Effector memory CD8-positive, alpha-beta T cell (primary cell): ENCODE measurements at places on chromosomes 5 and 9.
A peak's percentile ranks its signal among the peaks of the same experiment; 100 is the strongest.

GRCh38 chr9:104961238-104961637 lies 33.3 kb upstream of the ABCA1 start:
- H3K4me1 ChIP-seq = peaks cover 8% of the 10 kb centered on the region
- H3K36me3 ChIP-seq = peaks cover 2% of the 10 kb centered on the region
- peak overlapping the region; percentile 17 for H3K27ac ChIP-seq
- peaks cover 9% of the 10 kb centered on the region for H3K27me3 ChIP-seq
- DNase-seq = peak; percentile 22

GRCh38 chr9:12920437-12920836 lies 145.6 kb downstream of the LURAP1L start:
- no peaks in the 10 kb centered on the region for H3K27me3 ChIP-seq
- H3K4me1 ChIP-seq = no peaks in the 10 kb centered on the region
- no peak overlapping the region for H3K4me3 ChIP-seq
- H3K27ac ChIP-seq = no peak overlapping the region
- no peak for DNase-seq

- no peaks in the 10 kb centered on the region for H3K27me3 ChIP-seq
- H3K4me3 ChIP-seq = peak overlapping the region; percentile 57
- H3K4me1 ChIP-seq = peaks cover 6% of the 10 kb centered on the region
- H3K36me3 ChIP-seq = no peaks in the 10 kb centered on the region
Measured at GRCh38 chr5:153555420-153556114, 65.1 kb downstream of the GRIA1 start.

- peaks cover 33% of the 10 kb centered on the region for H3K4me1 ChIP-seq
- H3K27ac ChIP-seq = no peak overlapping the region
- H3K4me3 ChIP-seq = no peak overlapping the region
- no peak for DNase-seq
- H3K36me3 ChIP-seq = peaks cover 20% of the 10 kb centered on the region
Measured at GRCh38 chr9:137676998-137677397, 58.2 kb downstream of the EHMT1 start.

DNA sequence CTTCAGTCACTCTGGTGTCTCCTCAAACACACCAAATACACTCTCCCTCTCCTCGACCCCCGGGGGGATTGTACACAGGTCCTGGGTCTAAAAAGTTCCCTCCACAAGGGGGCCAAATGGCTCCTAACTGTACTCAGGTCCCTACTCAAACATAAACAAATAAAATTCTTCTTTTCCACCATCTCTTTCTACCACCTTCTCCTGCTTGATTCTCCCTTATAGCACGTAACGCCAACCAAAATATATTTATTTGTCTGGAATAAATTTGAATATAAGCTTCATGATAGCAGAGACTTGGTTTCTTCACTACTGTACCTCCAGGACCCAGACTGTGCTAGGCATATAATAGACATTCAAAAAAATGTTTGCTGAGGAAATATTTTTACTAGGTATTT lies 21.4 kb downstream of the ZNF608 start:
- H3K27ac ChIP-seq = no peak overlapping the region
- no peak for DNase-seq
- no peaks in the 10 kb centered on the region for H3K4me1 ChIP-seq
- no peaks in the 10 kb centered on the region for H3K36me3 ChIP-seq

DNA sequence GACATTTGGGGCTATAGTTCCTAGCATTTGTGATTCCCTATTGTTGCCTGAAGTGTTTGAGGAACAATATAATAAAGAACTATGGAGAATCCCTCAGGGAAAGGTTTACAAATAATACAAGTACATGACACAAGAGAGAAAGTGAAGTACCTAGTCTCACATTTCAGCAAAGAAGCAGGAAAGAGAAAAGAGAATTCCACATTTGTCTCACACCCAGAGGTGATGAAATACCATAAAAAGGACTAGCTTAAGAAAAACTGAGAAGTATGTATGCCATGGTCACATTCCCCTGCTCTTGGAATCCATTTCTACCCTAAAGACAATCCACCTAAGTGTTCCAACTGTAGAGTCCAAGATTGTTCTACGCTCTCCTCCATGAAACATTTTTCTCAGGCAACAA lies 79.0 kb upstream of the TARS1 start:
- H3K4me1 ChIP-seq = no peaks in the 10 kb centered on the region
- peaks cover 10% of the 10 kb centered on the region for H3K27me3 ChIP-seq
- H3K4me3 ChIP-seq = no peak overlapping the region
- peaks cover 2% of the 10 kb centered on the region for H3K36me3 ChIP-seq

- H3K27ac ChIP-seq = no peak overlapping the region
- peaks cover 3% of the 10 kb centered on the region for H3K36me3 ChIP-seq
- DNase-seq = no peak
- H3K4me1 ChIP-seq = peaks cover 3% of the 10 kb centered on the region
Measured at GRCh38 chr9:112187404-112187803, 12.3 kb upstream of the SUSD1 start.

DNA sequence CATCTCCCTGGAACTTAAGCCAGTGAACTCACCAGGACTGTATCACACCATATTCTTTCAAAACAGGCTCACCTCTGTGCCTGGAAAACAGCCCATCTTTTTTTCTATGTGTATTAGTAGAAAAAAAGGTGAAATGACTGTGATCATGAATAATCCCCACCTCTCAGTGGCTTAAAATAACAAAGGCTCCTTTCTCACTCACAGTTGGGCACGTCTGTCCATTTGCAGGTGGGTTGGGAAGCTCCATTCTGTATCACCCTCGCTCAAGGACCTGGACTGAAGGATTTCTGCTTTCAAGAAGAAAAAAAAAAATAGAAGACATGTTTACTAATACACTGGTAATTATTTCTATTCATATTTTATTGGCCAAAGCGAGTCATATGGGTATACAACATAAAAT lies 17.3 kb upstream of the FGF1 start:
- H3K4me1 ChIP-seq = no peaks in the 10 kb centered on the region
- no peak overlapping the region for H3K4me3 ChIP-seq
- DNase-seq = no peak
- H3K27me3 ChIP-seq = peaks cover 25% of the 10 kb centered on the region
- H3K36me3 ChIP-seq = peaks cover 3% of the 10 kb centered on the region

GRCh38 chr5:119435436-119436132 lies 16.7 kb upstream of the HSD17B4 start:
- H3K4me1 ChIP-seq = peaks cover 10% of the 10 kb centered on the region
- no peak overlapping the region for H3K4me3 ChIP-seq
- peak; percentile 62 for DNase-seq
- H3K27me3 ChIP-seq = peaks cover 70% of the 10 kb centered on the region

GRCh38 chr9:121271368-121272341 lies 3.7 kb downstream of the GSN start:
- no peaks in the 10 kb centered on the region for H3K27me3 ChIP-seq
- H3K27ac ChIP-seq = no peak overlapping the region
- no peak overlapping the region for H3K4me3 ChIP-seq

DNA sequence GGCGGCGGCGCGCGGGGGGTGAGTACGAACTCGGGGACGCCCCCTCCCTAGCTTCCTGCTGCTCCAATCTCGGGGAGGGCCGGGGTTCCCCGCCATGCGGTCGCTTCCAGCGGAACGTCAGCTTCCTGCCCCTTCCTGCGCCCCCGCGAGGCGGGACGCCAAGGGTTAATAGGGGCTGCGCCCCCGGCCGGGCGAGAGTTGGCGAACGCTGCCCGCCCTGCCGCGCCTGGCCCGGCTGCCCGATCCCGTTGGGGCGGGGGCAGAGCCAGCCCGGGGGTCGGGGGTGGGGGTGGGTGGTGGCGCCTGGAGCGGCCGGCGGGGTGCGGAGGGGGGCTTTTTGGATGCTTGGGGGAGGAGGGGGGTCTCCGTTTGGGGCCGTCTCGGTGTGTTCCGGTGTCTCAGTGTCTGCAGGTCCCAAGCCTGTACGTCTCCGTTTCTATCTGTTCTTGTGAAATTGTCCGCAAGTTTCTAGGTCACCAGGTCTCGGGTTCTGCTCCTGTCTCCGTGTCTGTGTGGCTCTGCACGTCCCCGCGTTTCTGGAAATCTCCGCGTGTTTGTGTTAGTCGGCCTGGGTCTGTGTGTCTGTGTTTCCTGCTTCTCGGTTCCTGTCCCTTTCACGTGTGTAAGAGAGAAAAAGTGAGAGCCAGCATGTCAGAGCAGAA lies 789 bp downstream of the COL27A1 start:
- H3K27me3 ChIP-seq = peaks cover 55% of the 10 kb centered on the region
- H3K4me3 ChIP-seq = peak overlapping the region; percentile 90
- H3K36me3 ChIP-seq = peaks cover 10% of the 10 kb centered on the region
- peaks cover 16% of the 10 kb centered on the region for H3K4me1 ChIP-seq
- DNase-seq = no peak

DNA sequence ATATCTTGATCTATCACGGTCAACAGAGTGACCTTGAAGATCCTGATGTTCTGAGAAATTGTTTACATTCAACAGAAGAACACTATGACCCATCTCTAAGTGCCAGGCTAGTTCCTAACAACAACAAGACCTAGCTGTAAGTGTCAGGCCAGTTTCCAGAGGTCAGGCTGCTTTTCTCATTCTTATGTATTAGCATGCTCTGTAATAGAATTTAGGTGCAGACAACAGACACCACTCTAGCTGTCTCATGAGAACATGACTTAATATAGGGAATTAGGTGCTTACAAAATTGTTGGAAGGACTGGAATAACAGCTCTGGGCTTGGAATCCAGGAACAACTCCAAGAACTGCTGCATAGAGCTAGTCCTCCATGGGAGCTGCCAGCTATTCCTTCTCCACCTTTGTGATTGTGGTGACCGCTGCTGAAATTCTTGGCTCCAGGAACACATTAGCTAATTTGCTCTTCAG lies 138.7 kb downstream of the SNX18 start:
- no peak overlapping the region for H3K4me3 ChIP-seq
- H3K27me3 ChIP-seq = no peaks in the 10 kb centered on the region
- H3K27ac ChIP-seq = peak overlapping the region; percentile 66
- DNase-seq = no peak

- H3K36me3 ChIP-seq = no peaks in the 10 kb centered on the region
- H3K4me3 ChIP-seq = no peak overlapping the region
- peak overlapping the region; percentile 0 for H3K27ac ChIP-seq
Measured at GRCh38 chr5:76099286-76099702, 16.1 kb downstream of the SV2C start.

- no peak overlapping the region for H3K27ac ChIP-seq
- no peak for DNase-seq
- no peaks in the 10 kb centered on the region for H3K4me1 ChIP-seq
- peaks cover 3% of the 10 kb centered on the region for H3K36me3 ChIP-seq
Measured at GRCh38 chr9:70677055-70677735, 262.7 kb upstream of the KLF9 start.

GRCh38 chr9:136790640-136791515 lies at the start of gene TMEM141:
TSS of gene TMEM141 (plus strand) at chr9:136791344. CDS start at chr9:136791371, 27 bp downstream.
- peaks cover 20% of the 10 kb centered on the region for H3K4me1 ChIP-seq
- peaks cover 11% of the 10 kb centered on the region for H3K27me3 ChIP-seq
- peak within 1 kb of the TSS; percentile 81 for H3K4me3 ChIP-seq
- H3K27ac ChIP-seq = peak within 1 kb of the TSS; percentile 81
- peaks cover 14% of the 10 kb centered on the region for H3K36me3 ChIP-seq

DNA sequence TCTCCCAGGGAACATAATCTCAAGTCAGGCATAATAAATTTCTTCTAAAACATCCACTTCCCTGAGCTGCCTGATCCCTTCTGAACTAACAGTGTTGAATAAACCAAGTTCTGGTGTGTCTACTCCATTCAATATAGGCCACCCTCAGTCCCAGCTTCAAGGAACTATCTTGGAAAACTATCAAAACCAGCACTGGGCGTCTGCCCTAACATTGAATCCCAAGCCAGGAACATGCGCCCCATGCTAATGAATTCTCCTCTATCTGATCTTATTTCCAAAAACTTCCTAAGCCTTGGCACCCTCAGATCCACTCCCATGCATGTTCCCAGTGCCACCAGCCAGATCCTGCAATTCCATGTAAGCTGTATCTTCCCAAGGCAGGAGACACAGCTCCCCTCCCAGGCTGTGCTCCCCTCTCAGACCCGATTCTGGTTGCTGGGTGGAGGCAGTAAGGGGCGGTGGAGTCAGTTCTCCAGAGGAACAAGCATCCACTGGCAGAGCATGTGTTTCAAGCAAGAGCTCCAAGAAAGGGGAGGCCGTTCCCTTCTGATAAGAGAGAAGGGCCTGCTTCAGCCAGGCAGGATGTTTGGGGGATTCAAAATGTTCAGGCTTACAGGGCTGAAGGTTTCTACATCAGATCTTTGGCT lies 13.1 kb upstream of the FOXI1 start:
- H3K36me3 ChIP-seq = no peaks in the 10 kb centered on the region
- peaks cover 9% of the 10 kb centered on the region for H3K27me3 ChIP-seq

GRCh38 chr9:76419782-76420380 lies 25.7 kb upstream of the RFK start:
- no peak overlapping the region for H3K27ac ChIP-seq
- DNase-seq = no peak
- H3K4me1 ChIP-seq = peaks cover 5% of the 10 kb centered on the region
- H3K36me3 ChIP-seq = no peaks in the 10 kb centered on the region

DNA sequence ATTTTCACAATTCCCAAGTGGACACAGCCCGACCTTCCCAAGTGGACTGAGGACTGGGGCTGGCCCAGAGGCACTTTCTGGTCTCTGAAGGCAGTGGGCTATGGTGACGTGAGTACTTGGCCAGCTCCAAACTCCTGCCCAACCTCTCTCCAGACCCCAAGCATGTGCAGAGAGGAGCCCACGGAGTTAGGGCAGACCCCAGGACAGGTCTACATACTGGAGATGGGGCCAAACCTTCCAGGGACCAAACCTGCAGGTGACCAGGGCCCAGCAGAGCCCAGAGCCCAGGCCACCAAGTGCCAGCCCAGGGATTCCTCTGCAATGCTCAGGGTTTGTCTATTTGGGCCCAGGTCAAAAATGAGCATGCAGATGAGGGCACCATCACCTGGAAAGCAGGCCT lies 15.3 kb downstream of the BRD3 start:
- peak overlapping the region; percentile 55 for H3K27ac ChIP-seq
- peaks cover 43% of the 10 kb centered on the region for H3K36me3 ChIP-seq
- H3K27me3 ChIP-seq = no peaks in the 10 kb centered on the region
- no peak for DNase-seq

GRCh38 chr9:81377921-81378320 lies 311.4 kb downstream of the TLE1 start:
- no peak overlapping the region for H3K4me3 ChIP-seq
- H3K36me3 ChIP-seq = no peaks in the 10 kb centered on the region
- no peaks in the 10 kb centered on the region for H3K4me1 ChIP-seq
- DNase-seq = no peak

DNA sequence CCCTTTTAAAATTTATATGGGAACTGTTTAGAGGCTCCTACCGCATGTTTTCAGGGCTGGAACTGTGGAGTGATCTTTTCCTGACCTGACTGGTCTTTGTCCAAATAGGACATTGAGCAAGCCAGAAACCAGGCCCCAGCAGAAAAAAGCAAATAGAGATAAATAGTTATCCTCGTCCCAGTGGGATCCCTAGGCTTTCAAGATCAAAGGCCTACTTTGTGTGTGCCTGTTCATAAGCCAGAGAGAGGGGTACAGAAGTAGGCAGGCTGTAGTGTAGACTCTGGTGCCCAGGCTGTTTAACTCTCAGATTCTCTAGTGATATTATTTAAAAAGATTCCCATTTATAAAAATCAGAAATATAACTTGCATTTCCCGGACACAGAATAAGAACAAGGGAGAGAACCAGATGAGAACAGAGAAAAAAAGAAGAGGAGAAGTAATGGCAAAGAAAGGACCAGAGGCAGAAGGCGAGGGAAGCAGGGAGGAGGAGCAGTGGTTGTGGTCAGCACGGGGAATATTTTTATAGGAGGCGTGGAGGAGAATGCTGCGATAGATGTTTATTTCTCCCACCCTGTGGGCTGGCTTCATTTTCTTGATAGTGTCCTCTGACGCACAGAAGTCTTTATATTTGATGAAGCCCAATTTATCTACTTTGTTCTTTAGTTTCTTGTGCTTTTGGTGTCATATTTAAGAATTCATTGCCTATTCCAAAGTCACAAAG lies 101.2 kb downstream of the AOPEP start:
- no peaks in the 10 kb centered on the region for H3K36me3 ChIP-seq
- no peak overlapping the region for H3K27ac ChIP-seq
- no peaks in the 10 kb centered on the region for H3K27me3 ChIP-seq
- H3K4me1 ChIP-seq = peaks cover 6% of the 10 kb centered on the region
